ENCODE measurements at places on chromosomes 16 and 17.

DNA sequence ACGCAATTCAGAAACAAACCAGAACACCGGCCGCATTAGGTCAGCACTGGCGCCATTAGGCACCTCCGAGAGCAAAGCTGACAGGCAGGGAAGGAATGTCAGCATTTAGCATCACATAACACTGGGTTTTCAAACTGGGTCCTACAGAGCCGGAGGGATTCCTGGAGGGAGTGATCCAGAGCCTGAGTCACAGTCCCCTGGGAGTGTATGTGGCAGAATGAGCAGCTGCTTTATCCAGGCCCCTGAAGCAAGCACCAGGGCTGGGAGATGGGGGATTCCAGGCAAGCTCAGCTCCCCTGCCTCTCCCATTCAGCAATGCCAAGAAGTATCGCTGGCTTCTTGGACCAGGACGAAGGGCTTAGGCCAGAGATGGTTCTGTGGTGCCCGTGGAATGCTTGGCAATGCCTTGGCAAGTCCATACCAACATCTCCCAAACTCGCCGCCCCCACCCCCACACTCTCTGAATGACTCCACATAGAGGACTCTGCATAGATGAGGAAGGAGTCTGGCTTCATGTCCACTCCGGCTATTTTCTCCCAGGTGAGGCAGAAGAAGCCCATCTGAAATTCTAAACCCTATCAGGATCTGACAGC is 20.4 kb downstream of the GAS7 start:
- no peak overlapping the region for H3K27ac ChIP-seq
- H3K36me3 ChIP-seq: no peaks in the 10 kb centered on the region
- DNase-seq: no peak
- no peaks in the 10 kb centered on the region for H3K4me1 ChIP-seq

GRCh38 chr17:38733982-38734973 is 4.1 kb downstream of the CISD3 start:
- peaks cover 26% of the 10 kb centered on the region for H3K4me1 ChIP-seq
- H3K27ac ChIP-seq: no peak overlapping the region
- DNase-seq: no peak
- H3K4me3 ChIP-seq: no peak overlapping the region
- no peaks in the 10 kb centered on the region for H3K27me3 ChIP-seq

- no peak for DNase-seq
- H3K36me3 ChIP-seq: no peaks in the 10 kb centered on the region
- peaks cover 18% of the 10 kb centered on the region for H3K4me1 ChIP-seq
- H3K4me3 ChIP-seq: peak overlapping the region; percentile 70
- no peak overlapping the region for H3K27ac ChIP-seq
- H3K27me3 ChIP-seq: peaks cover 37% of the 10 kb centered on the region
Measured at GRCh38 chr17:44556166-44556831, 985 bp upstream of the FZD2 start.

- H3K4me3 ChIP-seq: peak overlapping the region; percentile 64
- peaks cover 20% of the 10 kb centered on the region for H3K4me1 ChIP-seq
- peaks cover 5% of the 10 kb centered on the region for H3K36me3 ChIP-seq
- H3K27ac ChIP-seq: peak overlapping the region; percentile 76
- no peaks in the 10 kb centered on the region for H3K27me3 ChIP-seq
Measured at GRCh38 chr16:85027958-85028684, 526 bp downstream of the KIAA0513 start.

DNA sequence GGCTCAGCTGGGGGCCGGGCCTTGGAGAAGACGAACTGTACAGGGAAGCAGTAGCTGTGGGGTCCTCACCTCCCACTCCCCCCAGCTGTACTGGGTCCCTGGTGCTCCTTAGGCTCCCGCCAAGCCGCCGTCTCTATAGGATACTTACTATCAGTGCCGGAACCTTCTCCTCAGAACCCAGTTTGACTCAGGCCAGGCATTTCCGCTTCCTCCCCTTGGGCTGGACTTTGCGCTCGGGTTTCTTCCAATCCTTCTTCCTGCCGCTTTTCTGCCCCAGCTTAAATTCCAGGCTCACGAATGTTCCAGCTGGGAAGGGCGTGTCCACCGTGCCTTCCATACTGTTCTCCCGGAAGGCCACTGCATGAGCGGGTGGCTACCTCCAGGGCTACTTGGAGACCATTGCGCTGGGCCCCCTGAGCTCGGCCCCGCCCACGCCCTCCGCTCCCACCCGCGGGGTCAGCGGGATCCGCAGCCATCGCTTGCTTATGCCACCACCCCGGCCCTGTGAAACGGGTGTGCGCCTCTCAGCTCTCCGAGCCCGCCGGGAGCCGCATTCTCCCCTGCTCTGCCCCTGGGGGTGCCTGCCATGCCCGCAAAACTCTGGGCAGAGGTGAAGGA is 1795.9 kb downstream of the TP53TG3F start:
- H3K27me3 ChIP-seq: no peaks in the 10 kb centered on the region
- H3K4me1 ChIP-seq: no peaks in the 10 kb centered on the region
- no peak overlapping the region for H3K4me3 ChIP-seq
- H3K27ac ChIP-seq: no peak overlapping the region

GRCh38 chr16:24610416-24610755 is 71.0 kb downstream of the RBBP6 start:
- H3K4me3 ChIP-seq: no peak overlapping the region
- no peak overlapping the region for H3K27ac ChIP-seq
- H3K36me3 ChIP-seq: no peaks in the 10 kb centered on the region
- no peaks in the 10 kb centered on the region for H3K4me1 ChIP-seq

- no peaks in the 10 kb centered on the region for H3K36me3 ChIP-seq
- H3K27me3 ChIP-seq: no peaks in the 10 kb centered on the region
- no peak for DNase-seq
- H3K27ac ChIP-seq: no peak overlapping the region
- no peak overlapping the region for H3K4me3 ChIP-seq
- no peaks in the 10 kb centered on the region for H3K4me1 ChIP-seq
Measured at GRCh38 chr16:31377210-31377903, 15.8 kb upstream of the ITGAD start.

- no peak for DNase-seq
- no peaks in the 10 kb centered on the region for H3K27me3 ChIP-seq
- peak overlapping the region; percentile 29 for H3K4me3 ChIP-seq
- peaks cover 23% of the 10 kb centered on the region for H3K4me1 ChIP-seq
Measured at GRCh38 chr17:4480929-4481898, 17.5 kb upstream of the SPNS2 start.

- H3K36me3 ChIP-seq: no peaks in the 10 kb centered on the region
- DNase-seq: no peak
- no peaks in the 10 kb centered on the region for H3K27me3 ChIP-seq
- H3K4me3 ChIP-seq: no peak overlapping the region
- no peaks in the 10 kb centered on the region for H3K4me1 ChIP-seq
Measured at GRCh38 chr17:61235827-61236197, 163.8 kb upstream of the TBX2 start.

DNA sequence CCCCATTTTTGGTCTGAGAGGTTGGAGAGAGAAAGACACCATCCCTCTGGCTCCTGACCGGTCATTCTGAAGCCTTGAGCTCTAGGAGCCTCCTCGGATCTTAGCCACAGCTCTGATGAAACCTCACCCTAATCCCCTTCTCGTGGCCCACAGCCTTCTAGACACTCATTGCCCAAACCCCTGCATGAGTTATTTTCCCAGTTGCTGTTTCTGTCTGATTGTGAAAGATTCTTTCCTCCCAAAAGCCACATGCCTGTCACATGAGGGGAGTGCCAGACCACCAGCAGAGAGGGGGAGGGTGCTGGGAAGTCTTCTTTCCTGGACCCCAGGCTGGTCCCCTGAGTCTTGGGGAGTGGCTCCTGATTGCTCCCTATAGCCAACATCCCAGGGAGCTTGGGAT is 17.6 kb upstream of the ABR start:
- no peak overlapping the region for H3K4me3 ChIP-seq
- H3K4me1 ChIP-seq: peaks cover 38% of the 10 kb centered on the region
- H3K36me3 ChIP-seq: no peaks in the 10 kb centered on the region
- no peaks in the 10 kb centered on the region for H3K27me3 ChIP-seq
- H3K27ac ChIP-seq: no peak overlapping the region
- no peak for DNase-seq

DNA sequence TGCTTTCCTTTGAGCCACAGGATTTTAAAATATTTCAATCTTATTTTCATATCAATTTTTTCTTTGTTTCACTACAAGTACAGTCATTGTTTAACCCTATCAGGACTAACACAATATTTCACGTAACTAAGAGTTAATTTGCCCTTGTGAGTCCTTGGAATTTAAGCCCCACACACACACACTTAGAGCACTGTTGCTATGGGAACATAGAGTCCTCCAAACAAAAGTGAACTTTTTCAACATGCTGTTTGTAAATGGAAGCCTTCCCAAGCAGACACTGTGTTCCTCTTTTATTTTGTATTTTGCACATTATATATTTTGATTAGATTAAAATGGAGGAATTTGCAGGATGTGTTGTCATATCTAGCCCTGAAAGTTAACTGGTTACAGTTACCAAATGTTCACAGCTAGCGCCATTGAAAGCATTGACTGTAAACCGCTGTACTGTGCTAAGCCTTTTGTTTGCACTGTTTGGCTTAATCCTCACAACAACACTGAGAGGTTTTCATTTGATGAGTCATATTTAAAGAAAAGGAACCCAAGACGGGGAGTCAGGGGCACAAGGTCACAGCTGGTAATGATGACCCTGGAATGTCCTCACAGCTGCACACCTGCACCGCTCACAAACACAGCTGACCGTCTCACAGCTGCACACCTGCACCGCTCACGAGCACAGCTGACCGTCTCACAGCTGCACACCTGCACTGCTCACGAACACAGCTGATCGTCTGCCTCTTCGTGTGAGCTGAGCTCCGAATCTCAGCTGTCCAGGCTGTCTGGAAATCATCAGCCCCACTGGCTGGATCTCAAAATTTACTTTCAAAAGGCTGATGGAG is 6.3 kb downstream of the HSBP1 start:
- H3K27ac ChIP-seq: no peak overlapping the region
- H3K27me3 ChIP-seq: no peaks in the 10 kb centered on the region
- H3K4me3 ChIP-seq: no peak overlapping the region
- no peak for DNase-seq

DNA sequence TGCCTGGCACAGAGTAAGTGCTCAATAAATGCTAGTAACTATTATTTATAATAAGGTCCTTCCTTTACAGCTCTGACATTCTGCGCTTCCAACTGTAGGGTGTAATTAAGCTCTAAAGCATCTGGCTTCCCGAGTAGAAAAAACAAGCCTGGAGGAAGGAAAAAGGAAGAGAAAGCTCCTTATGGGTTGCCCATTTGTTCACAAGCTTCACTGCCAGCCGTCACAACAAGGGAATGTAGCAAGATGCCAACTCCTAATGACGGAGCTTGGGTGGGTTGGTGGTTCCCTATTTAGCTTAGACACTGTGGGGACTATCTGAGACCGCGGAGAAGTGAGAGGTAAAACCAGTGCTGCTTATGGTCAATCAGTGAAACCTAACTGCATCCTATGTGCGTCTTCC is 7.3 kb upstream of the RPRML start:
- no peaks in the 10 kb centered on the region for H3K27me3 ChIP-seq
- H3K36me3 ChIP-seq: no peaks in the 10 kb centered on the region
- no peak overlapping the region for H3K27ac ChIP-seq
- no peak for DNase-seq
- H3K4me1 ChIP-seq: no peaks in the 10 kb centered on the region

GRCh38 chr16:74740795-74741304 is 33.8 kb downstream of the FA2H start:
- H3K27me3 ChIP-seq: no peaks in the 10 kb centered on the region
- no peaks in the 10 kb centered on the region for H3K4me1 ChIP-seq
- H3K27ac ChIP-seq: no peak overlapping the region
- H3K36me3 ChIP-seq: no peaks in the 10 kb centered on the region

GRCh38 chr17:48605991-48606891 is 1.5 kb upstream of the HOXB6 start:
- peaks cover 24% of the 10 kb centered on the region for H3K4me1 ChIP-seq
- no peak overlapping the region for H3K4me3 ChIP-seq
- no peak overlapping the region for H3K27ac ChIP-seq
- H3K36me3 ChIP-seq: no peaks in the 10 kb centered on the region
- DNase-seq: no peak

- DNase-seq: no peak
- H3K27ac ChIP-seq: no peak overlapping the region
- H3K4me1 ChIP-seq: no peaks in the 10 kb centered on the region
- H3K27me3 ChIP-seq: no peaks in the 10 kb centered on the region
- H3K36me3 ChIP-seq: peaks cover 7% of the 10 kb centered on the region
Measured at GRCh38 chr16:70712942-70713341, 27.1 kb upstream of the MTSS2 start.

DNA sequence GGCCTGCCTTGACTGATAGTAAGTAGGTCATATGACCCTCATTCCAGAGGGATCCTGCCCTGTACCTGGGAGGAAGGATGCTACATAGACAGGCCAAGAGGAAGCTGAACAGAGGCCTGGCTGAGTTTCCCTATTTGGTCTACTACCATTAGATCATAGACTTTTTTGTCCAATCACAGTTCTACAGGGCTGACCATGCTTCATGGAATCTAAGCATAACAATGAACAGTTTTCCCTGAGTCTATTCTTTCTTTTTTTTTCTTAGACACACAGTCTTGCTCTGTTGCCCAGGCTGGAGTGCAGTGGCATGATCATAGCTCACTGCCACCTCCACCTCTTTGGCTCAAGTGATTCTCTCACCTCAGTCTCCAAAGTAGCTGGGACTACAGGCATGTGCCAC is 3.9 kb downstream of the GPR179 start:
- no peak overlapping the region for H3K4me3 ChIP-seq
- H3K36me3 ChIP-seq: no peaks in the 10 kb centered on the region
- no peak for DNase-seq
- H3K4me1 ChIP-seq: no peaks in the 10 kb centered on the region
- no peaks in the 10 kb centered on the region for H3K27me3 ChIP-seq

GRCh38 chr16:30601966-30602365 is 8.2 kb downstream of the ZNF689 start:
- no peaks in the 10 kb centered on the region for H3K27me3 ChIP-seq
- no peak overlapping the region for H3K4me3 ChIP-seq
- H3K27ac ChIP-seq: no peak overlapping the region
- no peaks in the 10 kb centered on the region for H3K4me1 ChIP-seq

DNA sequence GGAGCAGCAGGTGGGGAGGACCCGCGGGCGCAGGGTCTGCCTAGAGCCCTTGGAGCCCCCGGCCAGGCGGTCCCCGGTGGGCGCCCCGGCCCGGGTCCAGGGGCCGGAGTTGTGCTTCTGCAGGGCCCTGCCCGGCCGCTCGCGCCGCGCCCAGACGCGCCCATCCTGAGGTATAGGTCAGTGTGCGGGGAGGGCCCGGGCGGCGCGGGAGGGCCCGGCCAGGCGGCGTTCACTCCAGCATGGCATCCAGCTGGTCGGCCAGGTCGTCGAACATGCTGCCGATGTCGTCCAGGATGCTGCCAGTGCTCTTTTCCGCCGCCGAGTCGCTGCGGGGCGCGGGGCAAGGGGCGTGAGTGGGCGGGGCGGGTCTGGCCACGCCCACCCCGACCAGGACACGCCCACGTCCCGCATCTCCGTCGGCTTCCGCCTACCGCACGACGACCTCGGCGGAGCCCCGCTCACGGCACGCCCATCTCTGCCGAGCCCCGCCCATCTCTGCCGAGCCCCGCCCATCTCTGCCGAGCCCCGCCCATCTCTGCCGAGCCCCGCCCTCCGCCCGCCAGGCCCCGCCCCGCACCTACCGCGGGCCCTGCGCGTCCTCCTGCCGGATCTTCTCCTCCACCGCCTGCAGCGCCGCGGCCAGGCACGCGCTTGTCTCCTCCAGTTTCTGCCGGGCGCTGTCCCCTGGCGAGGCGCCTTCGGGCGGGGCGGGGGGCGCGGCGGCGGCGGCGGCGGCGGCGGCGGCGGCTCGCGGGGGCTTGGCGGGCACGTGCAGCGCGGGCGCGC is 17.9 kb downstream of the CASKIN1 start:
- no peaks in the 10 kb centered on the region for H3K4me1 ChIP-seq
- H3K4me3 ChIP-seq: no peak overlapping the region
- H3K27me3 ChIP-seq: no peaks in the 10 kb centered on the region
- DNase-seq: peak; percentile 19
- peaks cover 31% of the 10 kb centered on the region for H3K36me3 ChIP-seq
